BJ (cell line): ENCODE measurements at places on chromosomes 5 and 9.

DNA sequence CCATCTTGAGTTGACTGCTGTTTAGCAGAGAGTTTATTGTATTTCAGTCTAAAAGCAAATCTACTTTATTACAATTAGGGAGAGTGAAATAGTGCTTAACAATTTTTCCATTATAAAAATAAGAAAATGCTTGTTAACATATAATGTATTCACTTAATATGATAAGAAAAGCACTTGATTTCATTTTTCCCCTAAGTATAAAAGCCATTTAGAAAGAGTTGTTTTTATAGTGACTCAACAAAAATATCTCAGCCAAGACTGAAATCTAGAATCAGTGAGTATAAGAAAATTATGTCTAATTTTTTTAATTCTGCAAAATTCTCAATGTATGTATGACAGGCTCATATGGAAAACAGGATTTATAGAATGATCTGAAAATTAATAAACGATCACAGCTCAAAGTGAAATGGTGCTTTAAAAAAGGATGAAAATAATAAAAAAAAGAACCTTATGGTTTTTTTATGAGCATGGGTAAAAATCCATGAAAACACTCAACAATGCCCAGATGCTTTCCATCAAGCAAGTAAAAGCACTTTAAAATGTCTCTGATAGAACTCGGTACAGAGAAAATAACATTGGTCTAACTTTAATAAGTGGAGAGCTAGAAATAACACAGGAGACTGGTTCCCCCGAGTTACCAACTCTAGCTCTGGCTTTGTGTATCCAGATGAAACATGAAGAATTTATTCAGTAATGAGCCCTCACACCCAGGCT, 1057.8 kb upstream of the WWC1 start:
- no peak for DNase-seq

DNA sequence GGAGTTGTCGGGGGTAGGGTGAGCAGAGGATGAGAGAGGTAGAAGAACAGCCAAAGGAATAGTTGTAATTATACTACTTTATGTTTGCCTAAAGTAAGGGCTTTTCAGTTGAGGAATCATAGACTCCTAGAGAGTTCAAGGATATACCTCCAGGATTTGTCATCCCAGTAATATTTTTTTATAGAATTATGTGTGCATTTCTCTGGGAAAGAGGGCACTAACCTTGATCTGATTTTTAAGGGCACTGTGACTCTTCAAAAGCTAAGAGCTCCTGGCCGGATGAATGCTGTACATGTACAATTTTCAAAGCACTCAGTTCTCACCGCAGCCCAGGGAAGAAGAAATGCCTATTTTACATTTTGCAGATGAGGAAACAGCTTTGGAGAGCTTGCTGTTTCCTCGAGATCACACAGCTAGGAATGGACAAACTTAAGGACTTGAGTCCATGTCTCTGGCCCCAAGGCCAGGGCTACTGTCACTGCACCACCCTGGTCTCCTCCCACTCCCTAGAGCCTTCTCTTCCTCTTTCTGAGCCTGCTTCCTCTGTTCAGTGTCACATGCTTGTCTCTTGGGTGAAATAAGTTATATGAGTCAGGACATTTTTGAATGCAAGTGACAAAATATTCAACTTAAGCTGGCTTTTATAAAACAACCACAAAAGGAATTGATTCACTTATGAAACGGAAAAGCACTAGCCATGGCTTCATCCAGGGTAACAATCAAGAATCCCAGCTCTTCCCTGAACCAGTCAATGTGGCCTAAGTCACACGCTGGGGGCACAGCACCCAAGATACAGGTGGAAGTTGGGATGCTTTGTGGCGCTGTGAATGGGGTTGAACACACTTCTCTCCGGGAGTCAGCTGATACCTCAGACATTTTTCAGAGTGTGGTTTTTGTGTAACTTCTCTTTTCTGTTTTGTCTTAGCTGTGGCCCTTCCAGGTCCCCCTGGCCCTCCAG, 45.7 kb upstream of the TGFBR1 start:
- no peak for DNase-seq

GRCh38 chr5:55364537-55365055, 56.8 kb downstream of the MTREX start:
- DNase-seq: no peak

- DNase-seq: no peak
These were observed 2.7 kb downstream of the LARP1 start for GRCh38 chr5:154757814-154758406.

GRCh38 chr5:34622098-34622400, 34.1 kb upstream of the RAI14 start:
- DNase-seq: peak; percentile 66

GRCh38 chr5:179795049-179795862, 1.5 kb downstream of the LTC4S start:
- DNase-seq: no peak

DNA sequence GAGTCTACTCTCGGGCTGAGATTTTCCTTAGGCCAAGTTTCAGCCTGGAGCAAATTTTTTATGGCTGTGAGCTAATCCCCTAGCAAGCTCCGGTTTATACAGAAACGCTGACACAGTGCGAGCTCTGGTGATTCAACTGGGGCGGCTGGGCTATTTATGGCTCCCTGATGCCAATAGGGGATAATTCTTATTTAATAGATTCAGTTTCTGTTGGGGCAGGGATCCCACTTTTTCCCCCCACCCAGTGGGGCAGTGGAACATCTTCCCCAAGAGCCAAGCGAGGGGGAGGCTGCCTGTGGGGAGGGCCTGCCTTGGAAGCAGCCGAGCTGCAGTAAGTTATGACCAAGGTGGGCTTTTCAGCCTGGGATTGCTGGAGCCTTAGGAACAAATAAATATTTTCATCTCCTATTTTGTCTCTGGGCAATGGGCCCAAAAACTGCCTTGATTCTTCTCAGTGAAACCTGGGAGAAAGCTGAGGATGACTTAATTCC, 129.1 kb downstream of the MACROH2A1 start:
- DNase-seq: peak; percentile 71

DNA sequence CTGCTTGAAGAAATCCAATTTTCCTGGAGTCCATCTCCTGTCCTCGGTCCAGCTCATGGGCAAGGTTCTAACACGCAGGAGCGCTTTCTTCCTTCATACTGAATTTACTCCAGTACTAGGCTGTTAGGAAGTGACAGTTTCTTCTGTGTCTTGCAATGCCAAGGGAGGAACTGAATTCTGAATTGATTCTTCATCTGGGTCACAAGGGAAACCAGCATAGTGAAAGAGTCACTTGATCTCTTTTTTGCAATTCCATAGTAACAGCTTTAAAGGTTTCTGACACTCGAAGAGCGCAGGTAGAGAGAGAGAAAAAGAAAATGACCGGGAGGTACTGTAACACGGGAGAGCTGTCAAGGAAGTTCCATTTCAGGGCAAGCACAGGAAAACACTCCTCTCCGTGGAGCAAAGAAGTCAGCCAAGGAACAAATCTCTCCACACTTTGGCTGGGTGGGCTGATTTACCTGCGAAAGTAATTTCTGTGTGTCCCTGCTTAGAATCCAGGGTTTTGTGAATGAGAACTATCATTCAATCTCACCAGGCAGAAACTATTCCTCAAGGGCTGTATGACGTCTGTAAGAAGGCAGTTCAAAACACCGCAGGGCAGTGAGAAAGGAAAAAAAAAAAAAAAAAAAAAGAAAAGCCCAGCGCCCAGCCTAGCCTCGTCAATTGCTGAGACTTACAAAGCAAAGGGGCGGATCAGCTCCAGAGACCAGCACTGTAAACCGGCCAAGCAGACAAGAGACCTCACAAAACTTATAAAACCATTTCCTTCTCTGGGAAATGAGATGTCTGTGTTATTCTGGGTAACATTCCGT, 617.8 kb downstream of the PDE4D start:
- no peak for DNase-seq

- DNase-seq: no peak
These were observed 79.5 kb upstream of the ZNF608 start for GRCh38 chr5:124825983-124826337.

GRCh38 chr5:1769752-1770442, 29.7 kb downstream of the MRPL36 start:
- DNase-seq: no peak

- DNase-seq: no peak
These were observed 10.7 kb downstream of the SLC35A4 start for GRCh38 chr5:140575309-140575708.

DNA sequence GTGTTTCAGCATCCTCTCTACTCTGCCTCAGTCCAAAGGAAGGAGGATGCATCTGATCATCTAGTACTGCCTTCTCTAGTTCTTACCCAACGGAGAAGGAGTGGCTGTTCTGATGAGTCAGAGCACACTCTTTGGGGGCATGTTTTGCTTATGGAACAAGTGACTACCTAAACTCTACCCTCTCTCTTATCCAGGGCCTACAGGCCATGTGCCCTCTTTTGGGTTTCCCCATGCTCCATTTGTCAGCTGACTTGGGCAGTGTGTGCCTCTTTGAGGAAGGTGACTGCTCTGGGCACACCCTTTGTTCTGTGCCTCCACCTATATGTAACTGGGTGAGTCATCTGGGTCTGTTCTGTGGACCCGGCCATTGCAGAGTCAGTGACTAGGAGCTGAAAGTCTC, 89.6 kb upstream of the BNC2 start:
- DNase-seq: no peak

- DNase-seq: no peak
These were observed 3.2 kb upstream of the C5orf63 start for GRCh38 chr5:127076315-127077129.

DNA sequence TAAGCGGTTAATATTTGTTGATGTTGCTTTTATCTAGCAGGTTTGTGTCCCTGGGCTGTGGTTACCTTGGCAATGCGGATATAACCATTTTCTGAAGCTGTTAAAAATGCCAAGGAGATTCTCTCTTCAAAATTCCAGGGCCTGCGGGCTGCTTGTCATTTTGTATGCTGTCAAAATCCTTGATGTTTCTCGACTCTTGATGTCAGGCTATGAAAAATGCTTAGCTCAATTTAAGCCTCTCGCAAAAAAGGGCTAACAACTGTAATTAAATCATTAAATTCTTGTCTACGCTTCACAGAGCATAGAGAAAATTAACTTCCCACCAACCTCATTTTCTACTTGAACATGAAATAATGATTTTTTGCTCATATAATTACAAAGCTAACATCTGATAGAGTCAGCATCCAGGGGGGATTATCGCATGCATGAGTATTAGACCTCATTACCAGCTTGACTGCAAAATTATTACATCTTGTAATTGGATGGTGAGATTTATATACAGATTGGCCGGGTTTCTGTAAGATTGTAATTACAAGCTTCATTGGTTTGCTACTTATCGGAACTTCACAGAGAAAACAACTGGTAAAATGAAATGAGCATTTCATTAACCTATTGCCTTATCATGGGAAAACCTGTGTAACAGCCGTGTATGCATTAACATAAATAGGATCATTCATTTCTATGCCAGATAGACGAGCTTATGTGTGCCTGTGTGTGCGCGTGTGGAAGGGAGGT, 83.1 kb upstream of the IRX1 start:
- DNase-seq: no peak

DNA sequence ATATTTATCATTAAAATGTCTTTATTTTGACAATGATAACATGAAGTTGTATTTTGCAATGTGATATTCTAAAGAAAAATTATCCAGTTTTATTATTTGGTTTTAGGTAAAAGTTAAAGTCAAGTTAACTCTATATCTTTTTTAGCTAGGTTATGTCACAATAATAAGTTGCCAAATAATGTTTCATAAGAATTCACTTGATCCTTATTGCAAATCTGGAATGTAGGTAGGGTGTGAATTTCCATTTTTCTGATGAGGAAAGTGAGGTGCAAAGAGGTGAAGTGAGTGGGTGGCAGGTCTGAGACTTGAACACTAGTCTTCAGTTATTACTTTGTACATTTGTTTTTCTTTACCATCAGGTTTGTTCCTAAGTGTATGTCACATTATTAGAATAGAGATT, 21.5 kb downstream of the SPINK5 start:
- DNase-seq: no peak

GRCh38 chr5:143019614-143020515, 249.7 kb downstream of the ARHGAP26 start:
- DNase-seq: no peak

DNA sequence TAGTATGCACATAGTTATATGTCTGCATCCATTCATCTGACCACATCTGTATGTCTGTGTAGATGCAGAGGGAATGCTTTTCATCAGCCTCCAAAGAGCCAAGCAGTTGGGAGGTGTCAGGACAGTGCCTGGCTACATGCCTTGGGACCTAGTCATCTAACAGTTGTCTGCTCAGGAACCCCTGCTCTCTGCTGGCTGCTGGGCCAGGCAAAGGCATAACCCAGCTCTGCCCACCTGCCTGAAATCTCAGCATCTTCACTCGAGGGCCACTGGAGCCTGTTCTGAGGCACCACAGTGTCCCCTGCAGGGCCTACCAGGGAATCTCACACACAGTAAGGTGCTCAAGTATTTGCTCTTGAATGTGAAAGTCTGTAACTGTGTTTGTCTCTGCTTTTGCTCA, 3.7 kb downstream of the C9orf50 start:
- no peak for DNase-seq
